ENCODE measurements at places on chromosomes 11 and 22. TPM values are rescaled to one million over a fixed set of nuclear protein-coding genes. Genes with fewer than 3 reads are reported as not detected.

KRTAP5-8 gene
- not detected for total RNA-seq

SIRT3 gene
- total RNA-seq, result 6.2 TPM

TEAD1 gene
- not detected for total RNA-seq

XNDC1N gene
- 10.3 TPM for total RNA-seq

VPREB3 gene
- total RNA-seq, result 0.42 TPM

All from mononuclear cell (primary cell).